ENCODE measurements at places on chromosomes 7 and 10.

DNA sequence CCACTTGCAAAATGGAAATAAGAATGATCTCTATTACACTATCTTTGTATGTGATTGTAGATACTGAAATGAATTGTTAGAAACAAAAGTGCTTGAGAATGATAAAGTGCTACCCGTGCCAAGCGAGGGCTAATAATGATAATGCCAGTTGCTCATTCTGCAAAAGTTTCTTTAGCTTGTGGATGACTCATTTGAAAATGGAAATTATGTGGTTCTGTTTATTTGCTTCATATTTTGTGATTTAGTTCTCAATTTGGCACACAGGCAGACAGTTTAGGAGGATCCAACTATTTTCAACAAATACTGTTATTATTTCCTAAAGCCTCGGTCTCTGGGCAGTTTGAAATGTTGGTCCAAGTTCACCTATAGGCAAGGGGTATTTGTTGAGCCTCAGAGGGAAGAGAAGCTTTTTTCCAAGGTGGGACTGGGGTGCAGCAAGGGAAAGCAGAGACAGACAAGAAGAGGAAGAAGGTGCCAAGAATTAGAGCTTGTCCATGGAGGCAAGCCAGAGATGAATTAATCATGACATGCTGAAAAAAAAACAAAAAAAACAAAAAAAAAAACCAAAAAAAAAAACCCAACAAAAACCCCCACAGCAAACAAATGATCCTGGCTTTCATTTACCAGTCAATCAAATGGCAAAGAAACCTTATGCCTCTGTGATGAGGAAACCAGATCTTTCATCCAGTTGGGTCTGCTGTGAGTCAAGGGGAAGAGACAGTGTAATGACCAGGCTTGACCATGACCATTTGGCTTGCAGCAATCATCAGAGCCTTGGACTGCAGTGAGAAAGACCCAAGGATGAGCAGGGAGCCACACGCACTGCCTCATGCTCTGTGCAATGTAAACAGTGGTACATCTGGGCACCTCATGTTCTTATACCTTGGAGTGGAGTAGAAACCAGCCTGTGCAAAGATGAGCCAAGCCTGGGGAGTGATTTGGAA, 285.0 kb upstream of the HABP2 start:
- DNase-seq, result no peak

- no peak for DNase-seq
These were observed 44.4 kb downstream of the LRRC4 start for GRCh38 chr7:127986581-127987521.

DNA sequence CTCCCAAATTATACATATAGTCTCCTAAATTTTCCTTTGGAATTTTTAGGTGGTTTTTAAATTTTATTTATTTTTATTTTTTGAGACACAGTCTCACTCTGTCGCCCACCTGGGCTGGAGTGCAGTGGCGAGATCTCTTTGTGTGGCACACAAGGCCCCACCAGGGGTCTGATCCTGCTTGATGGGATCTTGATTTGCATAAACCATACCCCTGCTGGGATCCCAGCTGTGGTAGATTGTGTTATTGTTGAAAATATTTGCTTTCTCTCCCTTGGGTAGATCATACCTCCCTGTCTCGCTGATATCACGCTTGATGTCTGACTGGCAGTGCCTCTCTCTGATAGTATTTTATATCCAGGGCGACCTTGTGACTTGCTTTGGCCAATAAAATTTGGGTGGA, 5.6 kb upstream of the MUC3A start:
- DNase-seq, result no peak

DNA sequence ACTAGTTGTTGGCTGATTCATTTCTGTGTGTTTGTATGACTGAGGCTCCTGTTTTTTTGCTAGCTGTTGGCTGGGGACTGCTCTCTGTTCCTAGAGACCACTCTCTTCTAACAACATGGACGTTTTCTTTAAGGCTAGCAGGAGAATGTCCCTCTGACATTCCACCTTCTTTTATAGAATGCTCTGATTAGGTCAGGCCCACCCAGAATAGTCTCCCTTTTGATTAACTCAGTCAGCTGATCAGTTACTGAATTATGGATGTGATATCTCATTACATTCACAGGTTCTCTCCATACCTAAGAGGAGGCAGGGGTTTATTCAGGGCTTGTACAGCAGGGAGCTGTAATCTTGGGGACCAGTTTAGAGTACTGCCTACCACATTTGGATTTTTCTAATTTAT, 175.6 kb upstream of the RHOBTB1 start:
- DNase-seq, result no peak

DNA sequence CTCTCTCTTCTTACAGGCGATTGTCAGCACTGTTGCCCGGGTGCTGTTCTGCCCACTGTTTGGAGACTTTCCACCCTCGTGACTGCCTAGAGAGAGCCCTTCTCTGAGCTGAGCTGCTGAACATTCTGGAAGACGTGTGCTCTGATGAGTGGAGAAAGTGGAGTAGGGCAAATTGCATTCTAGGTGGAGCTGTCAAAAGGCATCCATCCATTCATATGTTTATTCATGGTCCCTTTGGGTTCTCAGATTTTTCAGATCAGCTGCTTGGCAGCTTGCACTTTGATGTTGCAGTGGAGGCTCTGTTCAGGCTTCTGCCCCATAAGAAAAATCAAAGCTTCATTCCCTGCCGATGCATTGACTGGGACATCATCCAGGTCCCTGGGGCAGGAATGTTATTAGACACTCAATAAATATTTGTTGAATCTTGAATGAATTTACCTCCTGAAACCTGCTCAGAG, 120.7 kb upstream of the EEPD1 start:
- DNase-seq, result no peak

GRCh38 chr10:110827410-110827809, 44.3 kb upstream of the PDCD4 start:
- no peak for DNase-seq

- DNase-seq, result no peak
These were observed 72.3 kb upstream of the MKRN1 start for GRCh38 chr7:140551355-140552239.

DNA sequence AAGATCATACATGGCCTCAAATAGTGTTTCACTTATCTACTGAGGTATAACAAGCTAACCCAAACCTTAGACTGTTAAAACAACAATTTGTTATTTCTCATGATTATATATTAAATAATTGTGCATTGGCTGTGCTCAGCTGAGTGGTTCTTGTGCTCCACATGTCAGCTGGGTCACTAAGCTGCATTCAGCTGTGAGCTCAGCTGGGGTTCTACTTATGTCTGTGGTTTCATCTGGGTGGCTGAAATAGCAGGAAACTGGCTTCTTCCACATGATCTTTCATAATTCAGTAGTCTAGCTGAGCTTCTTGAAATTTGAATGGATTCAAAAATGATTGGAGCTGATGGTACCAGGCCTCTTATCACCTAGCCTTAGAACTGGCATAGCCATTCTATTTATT, 181.8 kb upstream of the CSTF2T start:
- no peak for DNase-seq

- no peak for DNase-seq
These were observed 316.6 kb downstream of the SNX13 start for GRCh38 chr7:17623546-17624185.

GRCh38 chr10:20034732-20035131, 218.5 kb downstream of the PLXDC2 start:
- no peak for DNase-seq

- no peak for DNase-seq
These were observed 2.1 kb upstream of the SFMBT2 start for GRCh38 chr10:7412928-7413282.

DNA sequence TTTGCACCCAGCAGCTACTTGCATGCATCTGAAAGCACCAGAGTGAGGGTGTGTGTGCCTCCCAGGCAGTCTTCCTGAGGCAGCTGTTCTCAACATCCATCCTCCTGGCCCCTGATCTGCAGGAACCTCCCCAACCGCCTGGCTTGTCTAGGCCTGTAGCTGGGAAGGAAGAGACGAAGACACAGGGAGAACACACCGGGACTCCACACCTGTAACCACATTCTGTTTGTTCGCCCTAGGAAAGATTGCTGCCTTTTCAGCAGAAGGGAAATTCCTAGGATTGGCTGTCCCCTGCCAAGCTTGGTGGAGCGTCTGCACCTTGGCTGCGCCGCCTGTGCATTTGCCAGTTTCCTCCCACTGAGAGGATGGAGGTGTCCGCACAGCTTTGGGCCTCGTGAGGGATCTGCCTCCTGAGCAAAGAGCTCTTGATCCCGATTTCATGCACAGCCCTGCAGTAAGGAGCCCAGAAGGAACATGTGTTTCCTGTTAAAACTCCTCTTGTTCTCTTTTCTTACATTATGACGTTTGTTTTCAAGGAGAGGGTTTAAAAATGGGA, 154.6 kb downstream of the TPST1 start:
- DNase-seq, result no peak

DNA sequence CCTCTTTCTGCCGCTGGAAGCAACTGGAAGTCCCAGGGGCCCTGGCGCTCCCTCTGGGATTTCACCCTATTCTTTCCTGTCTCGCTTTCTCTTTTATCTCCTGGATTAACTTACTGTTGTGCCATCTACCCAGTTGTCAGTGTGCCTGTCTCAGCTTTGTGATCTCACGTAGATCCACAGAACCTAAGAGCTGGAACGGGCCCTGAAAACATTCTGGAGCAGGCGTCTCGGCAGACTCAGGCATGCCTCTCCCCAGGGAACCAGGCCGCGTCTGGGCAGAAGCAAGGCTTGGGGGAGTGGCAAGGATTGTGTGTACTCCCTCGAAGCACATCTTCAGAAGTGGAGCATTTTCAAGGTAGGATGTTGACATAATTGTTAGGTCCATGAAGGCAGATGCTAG, 87.2 kb downstream of the KCNMA1 start:
- DNase-seq, result no peak

GRCh38 chr7:70307544-70308106, 709.4 kb downstream of the AUTS2 start:
- no peak for DNase-seq

DNA sequence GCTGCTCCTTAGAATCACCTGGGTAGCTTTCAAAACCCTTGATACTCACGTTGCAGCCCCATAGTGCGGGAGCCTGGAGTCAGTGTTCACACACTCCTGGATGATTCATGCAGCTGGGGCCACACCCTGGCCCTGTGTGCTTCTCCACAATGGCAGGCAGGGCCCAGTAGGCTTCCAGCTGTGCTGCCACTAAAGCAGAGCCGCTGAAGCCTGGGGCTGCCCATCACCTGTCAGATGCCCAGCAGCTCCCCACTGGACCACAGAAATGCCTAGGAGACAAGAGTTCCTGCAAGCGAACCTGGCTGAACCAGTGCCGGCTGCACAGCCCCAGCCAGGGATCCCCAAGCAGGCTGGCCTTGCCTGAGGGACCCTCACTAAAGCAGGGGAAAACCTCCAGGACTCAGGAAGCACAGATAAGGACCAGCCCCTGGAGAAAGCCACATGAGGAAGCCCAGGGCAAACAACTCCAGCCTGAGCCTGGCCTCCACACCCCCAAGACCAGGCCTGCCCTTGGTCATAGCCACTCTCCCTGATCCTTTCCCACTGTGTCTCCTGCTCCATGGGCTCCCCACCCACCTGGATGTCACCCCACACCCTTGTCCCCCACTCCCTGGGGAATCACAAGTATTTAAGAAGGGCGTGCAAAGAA, 111.9 kb downstream of the GRID1 start:
- no peak for DNase-seq

- DNase-seq, result no peak
These were observed 20.2 kb upstream of the CPA5 start for GRCh38 chr7:130324306-130324943.

DNA sequence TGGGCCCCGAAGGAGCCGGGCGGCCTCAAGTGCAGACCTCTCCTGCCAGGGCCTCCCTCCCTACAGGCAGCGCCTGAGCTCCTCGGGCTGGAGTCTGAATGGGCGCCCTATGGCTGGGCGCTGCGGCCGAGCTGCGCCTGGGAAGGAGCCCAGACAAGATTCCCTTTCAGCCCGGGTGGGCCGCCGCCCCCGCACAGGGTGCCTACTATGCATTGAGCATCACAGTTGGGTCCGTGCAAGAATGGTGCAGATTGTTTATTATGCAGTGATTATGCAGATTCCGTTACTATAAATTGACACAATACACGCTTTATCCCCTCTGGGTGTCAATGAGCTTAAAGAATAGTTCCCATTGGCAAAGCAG, 77.2 kb upstream of the PDGFA start:
- DNase-seq, result no peak

DNA sequence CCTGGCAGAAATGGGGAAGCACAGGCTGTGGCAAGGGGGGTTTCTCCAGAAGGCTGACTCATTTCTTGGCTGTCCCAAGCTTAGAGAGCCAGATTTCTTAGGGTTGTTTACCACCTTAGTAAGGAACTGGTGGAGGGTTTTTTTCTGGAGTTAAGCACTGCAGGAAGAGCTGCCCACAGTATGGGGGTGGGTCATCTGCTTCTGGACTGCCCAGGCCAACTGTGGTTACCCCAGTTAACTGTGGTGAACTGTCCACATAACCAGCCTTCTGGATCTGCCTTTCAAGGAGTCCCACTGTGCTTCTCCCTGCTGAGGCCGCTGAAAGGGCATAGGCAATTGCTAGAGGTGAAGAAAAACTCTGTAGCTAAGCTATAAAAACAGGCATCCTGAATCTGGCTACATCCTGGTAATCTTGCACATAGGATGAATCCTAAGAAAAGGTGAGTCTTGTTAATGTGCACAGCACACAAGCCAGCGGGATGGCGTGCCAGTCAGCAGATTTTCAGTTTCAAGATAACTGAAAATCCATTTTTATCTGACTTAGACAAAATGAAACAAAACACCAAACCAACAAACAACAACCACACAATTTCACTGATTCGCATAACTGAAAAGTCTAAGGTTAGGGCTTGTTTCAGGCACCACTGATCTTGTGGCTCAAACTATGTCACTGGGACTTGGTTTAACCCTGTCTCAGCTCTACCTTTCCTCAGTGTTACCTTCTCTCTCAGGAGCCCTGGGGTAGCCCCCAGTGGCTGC, 21.6 kb upstream of the TSPAN33 start:
- no peak for DNase-seq

All from activated CD8-positive, alpha-beta memory T cell treated with anti-CD3 and anti-CD28 coated beads for 4 hours (primary cell).